DMS153 (cell line): ENCODE measurements at places on chromosomes 2 and 18.
A peak's percentile ranks its signal among the peaks of the same experiment; 100 is the strongest.

DNA sequence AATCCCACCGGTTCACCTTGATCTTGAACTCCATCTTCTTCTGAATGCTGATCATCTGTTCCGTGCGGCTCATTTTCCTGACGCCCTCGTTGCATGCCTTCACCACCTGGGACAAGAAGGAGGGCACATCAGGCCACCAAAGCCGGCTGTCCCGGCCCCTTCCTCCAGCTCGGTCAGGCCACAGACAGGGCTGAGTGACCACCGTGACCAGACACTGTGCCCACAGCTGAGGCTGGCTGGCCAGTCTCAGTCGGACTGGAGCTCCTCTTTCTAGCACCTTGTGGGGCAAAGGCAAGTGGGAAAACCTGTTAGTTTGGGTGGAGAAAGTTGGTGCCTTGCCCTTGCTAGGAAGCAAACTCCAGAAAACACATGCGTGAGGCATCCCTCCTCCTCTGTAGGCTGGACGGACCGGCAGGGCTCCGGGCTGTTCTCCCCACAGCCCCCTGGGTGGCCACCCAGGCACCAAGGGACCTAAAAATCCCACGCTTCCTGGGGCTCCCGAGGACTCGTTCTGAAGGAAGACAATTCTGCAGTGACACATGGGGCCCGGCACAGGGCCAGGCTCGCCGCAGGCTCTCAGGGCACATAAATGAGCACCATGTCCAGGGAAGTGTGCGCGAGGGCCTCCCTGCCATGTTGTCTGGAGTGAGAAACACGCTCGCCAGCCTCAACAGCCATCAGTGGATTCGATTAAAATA is 15.3 kb downstream of the SNORC start:
- no peak for DNase-seq

- no peak for DNase-seq
Measured at GRCh38 chr18:27763341-27763740, 413.6 kb downstream of the CDH2 start.

GRCh38 chr18:31562726-31563125 is 29.0 kb upstream of the TTR start:
- no peak for DNase-seq

DNA sequence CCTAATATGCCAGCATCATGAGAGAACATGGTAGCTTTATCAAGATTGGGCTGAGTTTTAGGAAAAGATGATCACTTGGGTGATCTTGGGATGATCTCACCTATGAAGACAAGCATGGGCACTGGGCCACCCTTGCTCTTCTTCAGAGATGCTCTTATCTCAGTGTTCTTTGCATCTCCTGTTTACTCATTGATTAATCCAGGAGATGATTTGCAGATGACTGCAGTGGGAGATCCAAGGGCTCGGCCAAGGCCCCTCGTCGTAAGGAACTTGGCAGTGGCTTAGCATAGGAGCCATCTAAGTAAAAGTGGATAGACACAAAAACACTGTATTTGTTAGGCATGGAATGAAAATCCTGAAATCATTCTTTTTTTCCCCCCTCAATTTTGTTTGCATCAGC is 228.4 kb downstream of the FHOD3 start:
- no peak for DNase-seq

DNA sequence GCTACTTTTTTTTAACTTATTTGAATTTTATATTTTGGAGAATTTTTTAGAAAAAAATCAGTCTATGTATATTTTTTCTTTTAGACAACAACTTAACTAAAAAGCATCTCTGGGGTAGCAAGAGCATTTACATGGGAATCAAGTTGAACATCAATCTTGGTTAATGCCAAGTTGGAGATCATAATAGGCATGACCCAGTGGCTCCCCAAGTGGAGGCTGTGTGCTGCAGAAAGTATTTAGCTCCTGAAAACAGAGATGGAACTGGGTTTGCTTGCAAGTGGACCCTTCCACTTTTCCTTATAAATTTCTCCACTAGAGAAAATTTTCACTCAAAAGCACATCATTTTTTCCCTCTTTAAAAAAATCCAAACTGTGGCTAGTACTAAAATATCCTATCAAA is 23.9 kb upstream of the CAVIN2 start:
- no peak for DNase-seq

DNA sequence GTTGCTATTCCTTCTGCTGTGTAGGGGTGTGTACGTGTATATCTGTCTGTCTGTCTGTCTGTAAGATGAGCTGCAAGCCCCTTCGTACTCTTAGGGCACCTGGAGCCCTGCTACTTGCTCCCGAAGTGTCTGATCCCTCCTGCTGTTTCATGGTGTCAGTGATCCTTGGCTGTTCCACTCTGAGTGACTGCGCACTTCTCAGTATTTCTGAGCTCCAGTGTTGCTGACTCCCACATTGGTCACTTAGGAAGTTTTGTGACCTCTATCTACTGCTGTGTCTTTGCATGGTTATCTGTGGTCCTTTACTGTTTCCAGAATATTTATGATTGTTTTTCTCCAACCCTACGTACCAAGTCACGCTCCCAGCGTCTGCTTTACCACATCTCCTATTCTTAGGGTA is 16.2 kb downstream of the SEMA4F start:
- no peak for DNase-seq

GRCh38 chr2:195659114-195659513 is 2.1 kb downstream of the SLC39A10 start:
- no peak for DNase-seq

- DNase-seq: no peak
Measured at GRCh38 chr2:108935271-108935741, 53.7 kb downstream of the EDAR start.

DNA sequence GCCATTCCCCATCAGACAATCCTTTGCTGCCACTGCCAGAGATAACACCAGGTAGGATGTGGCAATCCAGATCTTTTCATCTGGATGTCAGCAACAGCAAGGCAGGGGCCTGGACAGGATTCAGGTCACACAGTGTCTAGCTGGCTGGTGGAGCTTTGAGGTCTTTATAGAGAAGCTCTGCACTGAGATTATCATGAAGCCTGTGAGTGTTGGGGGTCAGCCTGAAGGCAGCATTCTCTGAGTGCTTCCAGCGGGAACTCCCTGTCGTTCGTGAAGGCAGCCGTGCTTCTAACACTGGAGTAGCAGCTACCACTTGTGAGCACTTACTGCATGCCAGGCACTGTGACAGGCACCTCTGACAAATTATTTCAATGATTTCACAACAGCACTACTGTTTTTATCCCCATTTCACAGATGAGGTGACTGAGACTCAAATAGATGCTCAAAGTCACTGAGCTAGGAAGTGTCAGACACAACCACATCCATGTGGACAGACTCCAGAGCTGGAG is 85.7 kb downstream of the SEMA4F start:
- DNase-seq: no peak

DNA sequence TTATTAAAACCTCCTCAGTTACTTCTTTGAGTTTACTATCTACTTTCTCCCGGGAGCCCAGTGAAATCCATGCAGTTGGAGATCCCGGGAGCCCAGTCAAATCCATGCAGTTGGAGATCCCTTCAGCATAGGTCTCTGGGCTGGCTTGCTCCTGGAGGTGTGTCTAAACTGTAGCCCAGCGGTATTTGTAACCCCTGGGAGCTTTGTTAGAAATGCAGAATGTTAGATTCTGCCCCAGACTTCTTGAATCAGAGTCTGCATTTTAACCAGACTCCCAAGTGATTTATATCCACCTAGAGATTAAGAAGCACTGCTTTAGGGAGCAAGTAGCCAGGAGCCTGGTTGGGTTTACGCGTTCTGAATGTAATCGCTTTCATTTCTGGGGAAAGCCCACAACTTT is 54.5 kb downstream of the ARHGAP28 start:
- no peak for DNase-seq

DNA sequence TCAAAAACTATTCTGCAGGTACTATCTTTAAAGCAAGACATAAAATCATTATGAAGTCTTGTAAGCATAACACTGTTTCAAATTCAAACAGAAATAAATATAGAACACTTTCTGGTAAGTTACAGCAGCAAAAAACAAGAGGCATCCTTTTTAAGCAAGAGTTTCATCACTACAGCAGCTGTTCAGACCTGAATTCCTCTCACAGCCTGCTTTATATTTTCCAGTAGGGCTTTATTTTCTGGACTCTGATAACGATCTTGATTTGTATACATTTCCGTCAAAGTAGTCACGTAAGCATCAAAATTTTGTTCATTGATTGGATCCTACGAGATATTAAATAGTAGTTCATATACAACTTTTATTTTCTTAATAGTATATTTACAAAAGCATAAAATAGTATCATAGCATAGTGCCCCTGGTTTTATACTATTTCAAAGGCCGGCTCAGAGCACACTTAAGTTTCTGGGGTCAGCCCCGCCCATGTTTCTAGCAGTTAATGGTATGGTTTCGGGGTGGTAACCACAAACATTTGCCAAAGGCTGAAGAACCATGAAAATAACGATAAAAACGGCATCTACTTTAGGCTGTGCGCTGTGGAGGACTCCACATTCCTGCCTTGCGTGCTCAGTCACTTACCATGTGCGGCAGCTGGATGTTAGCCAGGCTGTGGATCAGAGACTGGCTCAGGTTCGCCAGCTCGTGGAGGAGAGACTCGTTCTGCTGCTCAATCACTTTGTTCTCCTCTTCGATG is 47.5 kb upstream of the PXDN start:
- DNase-seq: no peak

GRCh38 chr2:113198048-113198789 is 24.4 kb downstream of the PSD4 start:
- no peak for DNase-seq

DNA sequence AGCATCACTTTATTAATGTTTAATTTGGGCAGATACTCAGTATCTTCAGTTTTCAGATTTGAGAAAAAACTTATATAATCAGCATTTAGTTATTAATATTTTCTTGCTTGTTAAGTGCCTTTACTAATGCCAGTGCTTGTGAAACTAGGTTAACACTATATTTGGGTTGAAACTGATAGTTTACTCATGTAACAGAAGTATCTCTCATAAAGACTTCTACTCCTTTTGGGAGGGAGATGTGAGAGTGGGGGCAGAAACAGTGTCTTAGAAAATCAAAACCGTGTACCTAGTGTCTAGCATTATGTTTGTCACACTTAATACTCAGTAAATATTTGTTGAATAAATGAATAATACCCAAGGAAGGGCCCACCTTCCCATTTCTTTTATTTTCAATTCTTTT is 129.5 kb downstream of the MSTN start:
- no peak for DNase-seq

DNA sequence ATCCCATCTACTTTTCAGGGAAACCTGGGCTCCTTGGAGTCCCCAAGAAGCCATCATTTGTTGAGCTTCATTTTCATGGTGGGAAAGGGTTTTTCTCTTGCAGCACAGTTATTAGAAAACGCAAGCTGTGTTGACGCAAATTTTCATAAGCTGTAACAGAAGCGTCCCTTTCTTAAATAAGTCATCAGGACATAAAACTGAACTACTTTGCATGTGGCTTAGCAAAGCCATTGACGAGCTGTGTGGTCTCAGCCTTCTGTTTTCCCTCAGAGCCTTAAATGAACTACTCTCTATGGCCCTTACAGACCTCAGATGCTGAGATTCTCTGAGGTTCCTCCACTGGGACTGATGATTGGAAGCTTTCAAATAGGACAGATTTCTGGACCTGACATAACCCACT is 85.1 kb downstream of the ARL4C start:
- no peak for DNase-seq

DNA sequence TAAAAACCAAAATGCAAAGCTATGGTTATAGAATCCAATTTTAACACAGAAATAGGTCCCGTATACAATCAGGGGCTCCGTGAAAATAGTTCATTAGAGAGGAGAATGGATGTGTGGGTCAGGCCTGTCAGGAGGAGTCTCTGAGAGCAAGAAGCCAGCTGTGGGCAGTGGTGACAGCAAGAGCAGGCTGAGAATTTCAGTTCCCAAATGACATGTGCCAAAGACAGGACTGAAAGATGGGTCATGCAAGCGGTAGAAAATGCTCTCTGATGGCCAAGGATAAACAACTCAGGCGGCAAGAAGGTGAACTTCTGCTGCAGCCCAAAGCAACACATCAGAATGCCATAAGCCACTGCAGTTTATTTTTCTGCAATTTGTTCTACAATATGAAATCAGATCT is 100.4 kb downstream of the CCDC141 start:
- no peak for DNase-seq

DNA sequence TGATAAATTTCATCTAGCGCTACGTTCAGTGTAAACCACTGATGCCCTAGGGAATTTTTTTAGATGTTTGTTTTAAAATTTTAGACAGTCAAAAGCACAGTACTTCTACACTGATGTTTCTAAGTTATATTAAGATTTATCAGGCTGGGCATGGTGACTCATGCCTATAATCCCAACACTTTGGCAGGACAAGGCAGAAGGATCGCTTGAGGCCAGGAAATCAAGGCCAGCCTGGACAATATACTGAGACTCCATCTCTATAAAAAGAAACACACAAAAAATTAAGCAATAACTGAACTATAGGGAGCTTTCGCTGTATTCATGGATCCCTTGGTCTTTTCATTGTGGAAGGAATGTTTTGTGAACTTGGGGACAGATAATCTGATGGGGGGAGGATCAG is 50.6 kb upstream of the MAPRE2 start:
- DNase-seq: no peak

GRCh38 chr2:53755121-53755520 is 12.5 kb upstream of the CHAC2 start:
- DNase-seq: no peak

- peak; percentile 33 for DNase-seq
Measured at GRCh38 chr2:1605102-1606045, 138.9 kb downstream of the PXDN start.

- DNase-seq: peak; percentile 21
Measured at GRCh38 chr2:27407798-27408491, 1.4 kb downstream of the PPM1G start.

- DNase-seq: no peak
Measured at GRCh38 chr2:14157816-14158215, 474.7 kb upstream of the LRATD1 start.

DNA sequence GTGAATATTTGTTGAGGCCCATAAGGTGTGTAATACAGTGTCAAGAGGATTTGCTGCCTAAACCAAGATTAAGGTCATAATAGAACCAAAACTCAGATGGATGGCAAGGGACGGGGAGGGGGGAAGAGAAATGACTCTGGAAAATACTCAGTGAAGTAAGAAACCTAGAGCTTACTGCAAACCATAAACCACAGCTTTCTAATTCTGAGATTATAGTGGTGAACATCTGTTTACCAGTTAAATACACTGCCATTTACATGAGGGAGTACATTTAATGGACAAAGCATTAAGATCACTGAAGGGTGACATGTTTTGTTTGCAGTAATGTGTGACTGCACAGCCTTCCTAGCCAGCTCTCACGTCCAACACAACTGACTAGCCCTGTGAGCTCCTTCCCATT is 19.8 kb downstream of the EVX2 start:
- DNase-seq: peak; percentile 80
